ENCODE measurements at places on chromosomes 3 and 15. TPM values are rescaled to one million over a fixed set of nuclear protein-coding genes. Genes with fewer than 3 reads are reported as not detected.

The SORD gene
- total RNA-seq = 31.9 TPM

The TM4SF4 gene
- 40.4 TPM for total RNA-seq

The MYH15 gene
- total RNA-seq = 0.16 TPM

The ADAMTS17 gene
- 0.18 TPM for total RNA-seq

The PHLDB2 gene
- 12.5 TPM for total RNA-seq

The EXD1 gene
- total RNA-seq = not detected

The FBXO40 gene
- total RNA-seq = not detected

The IVD gene
- total RNA-seq = 11.8 TPM

The CMSS1 gene
- total RNA-seq = 82.3 TPM

The GOLGA8B gene
- 19.2 TPM for total RNA-seq

The CD200 gene
- not detected for total RNA-seq

The ACOX2 gene
- total RNA-seq = 8.8 TPM

The TTBK2 gene
- total RNA-seq = 0.90 TPM

The LMAN1L gene
- not detected for total RNA-seq

The FBXW12 gene
- total RNA-seq = not detected

The GHSR gene
- not detected for total RNA-seq

The MST1R gene
- 6.0 TPM for total RNA-seq

The POPDC2 gene
- 0.18 TPM for total RNA-seq

The SUCNR1 gene
- 0.09 TPM for total RNA-seq

The HIGD2B gene
- total RNA-seq = not detected

The HMCES gene
- 39.4 TPM for total RNA-seq

The TMIE gene
- 0.11 TPM for total RNA-seq

The MESP2 gene
- 0.95 TPM for total RNA-seq

The AADACL2 gene
- not detected for total RNA-seq

The GRM7 gene
- total RNA-seq = not detected

The WDR93 gene
- total RNA-seq = 0.64 TPM

The ACAD9 gene
- 25.0 TPM for total RNA-seq

The SPSB4 gene
- total RNA-seq = 0.38 TPM

The PCLAF gene
- total RNA-seq = 145 TPM

The HYAL1 gene
- 0.80 TPM for total RNA-seq

The ALPK3 gene
- total RNA-seq = 0.31 TPM

The SCG5 gene
- 2.3 TPM for total RNA-seq

The SLC24A5 gene
- not detected for total RNA-seq

The LDHAL6B gene
- not detected for total RNA-seq

The NEK10 gene
- 1.2 TPM for total RNA-seq

The CLEC3B gene
- not detected for total RNA-seq

The TMEM202 gene
- not detected for total RNA-seq

The CNTN3 gene
- not detected for total RNA-seq

The CPLX3 gene
- 0.07 TPM for total RNA-seq

The SIDT1 gene
- total RNA-seq = 0.58 TPM

The THBS1 gene
- 53.2 TPM for total RNA-seq

The TRNT1 gene
- 32.3 TPM for total RNA-seq

The CCR8 gene
- total RNA-seq = not detected

The GABRR3 gene
- not detected for total RNA-seq

All from A549 treated with ZK216348 at 1 μM for 4 hours (cell line).